ENCODE measurements at places on chromosomes 12 and 14. TPM values are rescaled to one million over a fixed set of nuclear protein-coding genes. Genes with fewer than 3 reads are reported as not detected.

DNA sequence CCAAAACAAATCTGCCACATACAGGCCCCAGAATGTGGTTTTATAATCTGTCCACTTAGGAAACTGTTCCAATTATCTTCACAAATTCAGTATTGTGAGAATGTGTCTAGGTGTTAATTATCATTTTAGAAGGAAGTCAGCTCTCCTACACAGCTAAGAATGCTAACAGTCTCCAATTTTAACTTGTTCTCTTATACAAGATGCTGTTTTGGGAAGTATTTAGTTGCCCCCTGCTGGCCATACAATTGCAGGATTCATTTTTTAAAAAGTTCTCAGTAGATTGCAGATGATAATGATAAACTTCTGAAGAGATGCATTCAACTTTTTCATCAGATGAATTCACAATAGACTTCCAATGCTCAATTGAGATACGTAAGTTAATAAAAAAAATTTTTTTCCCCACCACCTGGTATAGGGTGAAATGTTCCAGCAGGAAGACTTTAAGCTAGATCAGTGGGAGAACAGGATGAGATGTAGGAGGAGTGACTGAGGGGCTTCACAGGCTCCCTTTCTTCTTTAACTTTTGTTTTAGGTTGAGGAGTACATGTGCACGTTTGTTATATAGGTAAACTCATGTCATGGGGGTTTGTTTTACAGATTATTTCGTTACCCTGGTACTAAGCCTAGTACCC, 27.3 kb upstream of the OSBPL8 start:
- no peak for DNase-seq

- peak; percentile 77 for DNase-seq
Measured at GRCh38 chr14:49173765-49174373, 412.3 kb downstream of the RPS29 start.

DNA sequence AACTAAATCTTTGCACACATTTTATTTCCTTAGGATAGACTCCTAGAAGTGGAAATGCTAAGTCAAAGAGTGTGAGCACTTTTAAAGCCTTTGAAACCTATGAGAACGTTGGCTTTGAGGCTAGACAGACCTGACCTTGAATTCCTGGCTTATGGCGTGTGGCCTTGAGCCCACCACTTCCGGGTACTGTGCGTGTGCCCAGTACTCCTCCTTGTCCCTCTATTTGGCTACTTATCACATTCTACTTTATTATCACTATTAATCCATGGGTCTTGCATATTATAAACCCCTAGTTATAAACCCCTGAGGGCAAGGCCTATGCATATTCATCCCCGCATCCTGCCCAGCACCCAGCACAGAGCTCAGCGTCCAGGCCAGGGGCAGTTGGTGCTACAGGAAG, 26.0 kb upstream of the CD27 start:
- no peak for DNase-seq

DNA sequence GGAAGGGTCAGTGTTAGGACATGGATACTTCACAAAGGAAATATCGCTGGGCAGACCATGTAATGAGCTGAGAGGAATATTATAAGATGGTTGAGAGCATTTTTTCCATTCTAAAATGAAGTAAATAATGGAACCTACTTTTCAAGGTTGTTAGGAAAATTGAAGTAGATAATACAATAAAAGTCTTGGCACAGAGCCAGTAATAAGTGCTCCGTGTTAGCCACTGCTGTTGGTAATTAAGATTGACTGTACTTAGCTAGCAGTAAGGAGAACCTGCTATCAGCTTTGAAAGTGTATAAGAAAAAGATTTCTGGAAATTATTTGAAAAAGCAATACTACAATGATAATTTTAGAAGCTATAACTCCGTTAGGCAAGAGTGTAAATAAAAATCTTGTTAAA, 77.6 kb downstream of the SCAF11 start:
- DNase-seq: no peak

DNA sequence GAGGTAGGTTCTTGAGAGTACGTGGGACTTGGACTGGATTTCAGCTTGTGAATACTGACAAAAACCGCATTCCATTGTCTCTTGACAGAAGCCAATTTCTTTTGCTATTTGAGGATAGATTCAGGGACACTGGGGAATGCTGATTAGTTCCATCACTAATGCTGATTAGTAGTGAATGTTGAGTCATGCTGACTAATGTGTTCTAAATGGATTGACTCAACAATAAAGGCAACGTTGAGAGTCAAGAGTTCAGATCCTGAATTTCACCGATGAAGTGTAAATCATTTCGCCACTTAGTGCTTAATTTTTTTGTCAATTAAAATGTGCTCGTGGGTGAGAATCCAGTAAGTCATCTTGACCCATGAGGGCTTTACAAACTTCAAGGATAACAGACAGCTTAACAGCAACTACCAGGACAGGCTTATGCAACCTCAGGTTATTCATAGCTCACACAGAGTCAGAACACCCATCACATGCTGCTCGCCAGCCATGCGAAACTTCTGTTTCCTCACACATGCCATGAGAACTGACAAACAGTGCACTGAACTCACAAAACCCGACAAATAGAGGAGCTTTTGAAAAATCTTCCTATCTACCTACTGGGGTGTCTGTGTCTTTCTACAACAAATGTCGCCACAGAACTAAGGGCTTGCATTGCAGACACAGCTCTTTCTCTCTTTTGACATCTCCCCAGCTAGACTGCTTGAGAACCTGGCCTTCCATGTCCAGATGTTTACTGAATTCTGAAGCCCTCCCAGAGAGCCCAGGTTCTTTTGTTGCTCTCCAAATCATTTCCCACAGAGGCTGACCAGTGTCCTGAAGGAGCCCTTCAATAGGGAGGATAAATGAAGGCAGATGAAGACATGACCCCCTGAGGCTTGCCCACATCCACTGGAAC, 316.4 kb downstream of the ZFP36L1 start:
- peak; percentile 51 for DNase-seq

- DNase-seq: no peak
Measured at GRCh38 chr12:81859521-81859920, 100.4 kb upstream of the PPFIA2 start.

GRCh38 chr14:53606203-53606602, 350.4 kb downstream of the BMP4 start:
- DNase-seq: no peak

Gene LYZ
- polyA plus RNA-seq: not detected

DNA sequence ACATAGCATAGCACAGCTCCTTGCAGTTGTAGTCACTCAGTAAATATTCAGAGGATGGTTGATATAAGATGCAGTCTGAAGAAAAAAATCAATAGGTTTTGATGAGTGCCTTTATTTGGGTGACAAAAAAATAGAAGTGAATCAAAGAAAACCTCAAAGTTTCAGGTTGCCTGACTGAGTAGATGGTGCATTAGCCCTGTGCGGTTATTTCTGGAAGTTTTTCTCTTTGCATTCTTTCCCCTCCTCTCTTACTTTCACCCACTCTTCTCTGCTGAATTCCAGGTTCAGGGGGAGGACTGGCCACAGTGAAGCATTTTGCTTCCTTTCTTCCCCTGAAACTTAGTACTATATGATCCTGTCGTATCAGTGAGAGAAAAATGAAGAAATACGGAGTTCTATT, 28.6 kb downstream of the TRHDE start:
- no peak for DNase-seq

GRCh38 chr14:73753887-73754795, 40.0 kb upstream of the PNMA1 start:
- no peak for DNase-seq

Gene PSME2
- polyA plus RNA-seq: 161 TPM

Gene IFI27
- polyA plus RNA-seq: 0.76 TPM

Gene PZP
- not detected for polyA plus RNA-seq

Gene ITGB7
- 0.64 TPM for polyA plus RNA-seq

DNA sequence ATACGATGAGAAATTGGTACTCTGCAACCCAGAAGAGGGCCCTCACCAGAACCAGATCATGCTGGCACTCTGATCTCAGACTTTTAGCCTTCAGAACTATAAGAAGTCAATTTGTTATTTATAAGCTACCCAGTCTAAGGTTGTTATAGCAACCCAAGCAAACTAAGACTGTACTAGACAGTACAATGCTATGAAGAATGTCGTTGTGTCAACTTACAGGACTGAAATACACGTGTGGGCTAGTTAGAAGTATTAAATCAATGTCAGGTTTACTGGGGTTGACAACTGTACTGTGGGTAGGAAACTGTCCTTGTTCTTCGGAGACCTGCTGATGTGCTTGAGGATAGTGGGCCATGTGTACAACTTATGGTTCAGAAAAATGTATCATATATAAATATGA, 19.7 kb downstream of the DUSP16 start:
- DNase-seq: no peak

Gene CHURC1
- polyA plus RNA-seq: 151 TPM

DNA sequence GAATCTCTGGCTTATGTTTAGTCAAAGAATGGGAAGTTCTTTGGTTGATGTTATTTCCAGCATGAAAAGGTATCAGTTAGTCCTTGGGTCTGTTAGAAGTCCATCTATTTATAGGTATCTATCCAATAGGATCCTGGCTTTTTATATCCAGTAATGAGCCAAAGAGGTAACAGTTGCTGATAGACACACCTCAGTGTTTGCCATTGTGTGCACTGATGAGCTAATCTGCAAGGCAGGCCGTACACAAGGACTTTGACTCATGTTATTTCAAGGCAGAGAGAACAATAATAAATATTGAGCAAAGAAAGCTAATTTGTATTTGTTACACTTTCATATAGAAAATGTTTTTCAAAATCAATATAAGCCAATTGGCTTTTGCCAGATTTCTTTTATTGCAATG, 56.4 kb downstream of the GLT1D1 start:
- DNase-seq: no peak

- DNase-seq: no peak
Measured at GRCh38 chr12:132629330-132629729, 10.8 kb downstream of the P2RX2 start.

- DNase-seq: no peak
Measured at GRCh38 chr14:49970474-49971147, 77.7 kb downstream of the ARF6 start.

DNA sequence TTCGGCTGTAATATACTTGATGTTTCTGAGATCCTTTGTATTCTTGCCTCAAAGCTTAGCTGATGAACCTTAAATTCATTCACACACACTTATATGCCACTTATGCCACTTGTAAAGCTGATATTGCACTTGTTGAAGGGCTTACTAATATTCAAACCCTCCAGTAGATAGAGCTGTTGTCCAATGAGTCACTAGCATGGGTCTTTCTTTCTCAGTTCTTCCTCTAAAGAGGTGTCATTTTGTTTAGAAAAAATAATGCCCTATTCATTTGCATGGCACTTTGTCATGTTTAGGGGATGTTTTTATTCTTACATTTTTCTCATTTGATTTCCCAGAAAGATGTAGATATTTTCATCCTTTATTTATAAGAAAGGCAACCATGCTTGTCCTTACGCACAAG, 56.4 kb downstream of the MON2 start:
- DNase-seq: no peak

DNA sequence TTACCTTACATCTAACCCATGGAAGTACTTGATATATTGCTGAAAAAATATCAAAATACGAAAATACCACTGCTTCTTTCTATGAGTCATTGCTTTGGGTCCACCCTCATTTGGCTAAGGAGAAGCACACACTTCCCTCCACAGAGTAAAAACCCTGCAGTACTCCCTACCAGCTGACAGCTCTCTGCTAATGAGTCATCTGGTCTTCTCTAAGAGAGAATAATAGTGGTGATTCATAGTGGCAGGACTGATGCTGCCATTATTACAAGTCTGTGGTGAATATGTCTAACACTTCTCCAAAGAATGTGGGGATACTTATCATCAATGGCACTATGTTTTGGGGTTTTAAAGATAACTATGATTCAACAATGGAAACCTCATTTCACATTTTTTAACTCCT, 90.7 kb downstream of the PPFIA2 start:
- DNase-seq: peak; percentile 20

DNA sequence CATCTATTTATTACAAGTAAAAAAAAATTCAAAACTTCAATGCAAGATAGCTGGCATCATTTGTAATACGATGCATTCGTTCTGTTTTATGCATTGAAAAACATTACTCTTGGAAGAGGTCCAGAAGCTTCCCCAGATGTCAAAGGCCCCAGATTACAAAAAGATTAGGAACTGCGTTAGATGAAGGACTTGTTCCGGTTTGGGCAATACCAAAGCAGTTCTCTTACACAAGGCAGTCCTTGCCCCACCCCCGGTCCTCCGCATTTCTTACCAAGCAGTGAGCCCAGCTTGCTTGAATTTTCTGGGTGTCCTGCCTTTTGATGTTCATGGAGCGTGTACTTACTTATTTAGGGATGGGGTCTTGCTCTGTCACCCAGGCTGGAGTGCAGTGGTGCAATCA, 4.8 kb upstream of the HVCN1 start:
- DNase-seq: no peak

Gene ARMH4
- 0.15 TPM for polyA plus RNA-seq

DNA sequence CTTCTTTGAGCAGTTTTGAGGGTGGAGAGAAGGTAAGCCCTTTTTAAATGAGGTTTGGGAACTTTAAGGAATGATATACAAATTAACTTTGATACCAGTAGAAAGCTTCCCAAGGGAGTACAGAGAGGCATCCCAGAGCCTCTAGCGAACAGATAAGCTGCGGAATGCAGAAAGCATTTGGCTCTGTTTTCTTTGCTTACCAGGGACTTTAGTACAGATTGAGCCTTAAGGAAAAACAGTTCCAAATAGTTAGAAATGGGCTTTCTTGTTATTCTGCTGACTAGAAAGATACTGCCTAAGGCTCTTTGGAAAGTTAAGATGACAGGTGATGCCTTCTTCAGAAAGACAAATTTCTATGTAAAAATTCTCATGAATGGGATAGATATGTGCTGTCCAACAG, 261.7 kb upstream of the FOXN3 start:
- no peak for DNase-seq

DNA sequence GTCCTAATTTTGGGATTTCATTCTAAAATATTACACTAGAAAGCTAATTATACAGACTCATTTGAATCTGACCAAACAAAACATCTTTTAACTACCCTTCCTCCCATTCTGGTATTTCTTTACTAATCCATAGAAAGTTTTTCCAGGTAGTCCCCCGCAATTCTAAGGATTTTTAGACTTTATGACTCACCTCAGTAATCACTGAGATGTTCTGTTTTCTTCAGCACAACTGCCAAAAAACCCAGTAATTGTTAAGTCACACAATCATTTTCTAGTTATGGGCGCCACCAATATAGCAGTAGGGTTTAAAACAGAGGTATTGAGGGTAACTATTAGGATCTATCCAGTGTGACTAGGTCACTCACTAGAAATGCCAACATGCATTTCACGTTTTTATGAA, 1.6 kb upstream of the ARID4A start:
- no peak for DNase-seq

- peak; percentile 61 for DNase-seq
Measured at GRCh38 chr14:60184146-60184904, 19.1 kb upstream of the DHRS7 start.

Gene ANAPC5
- polyA plus RNA-seq: 91.6 TPM

Gene RNASE3
- not detected for polyA plus RNA-seq
